ENCODE measurements at places on chromosomes 1 and 21. TPM values are rescaled to one million over a fixed set of nuclear protein-coding genes. Genes with fewer than 3 reads are reported as not detected.

- DNase-seq, result no peak
These were observed 19.7 kb downstream of the PRDX6 start for GRCh38 chr1:173496757-173497320.

DNA sequence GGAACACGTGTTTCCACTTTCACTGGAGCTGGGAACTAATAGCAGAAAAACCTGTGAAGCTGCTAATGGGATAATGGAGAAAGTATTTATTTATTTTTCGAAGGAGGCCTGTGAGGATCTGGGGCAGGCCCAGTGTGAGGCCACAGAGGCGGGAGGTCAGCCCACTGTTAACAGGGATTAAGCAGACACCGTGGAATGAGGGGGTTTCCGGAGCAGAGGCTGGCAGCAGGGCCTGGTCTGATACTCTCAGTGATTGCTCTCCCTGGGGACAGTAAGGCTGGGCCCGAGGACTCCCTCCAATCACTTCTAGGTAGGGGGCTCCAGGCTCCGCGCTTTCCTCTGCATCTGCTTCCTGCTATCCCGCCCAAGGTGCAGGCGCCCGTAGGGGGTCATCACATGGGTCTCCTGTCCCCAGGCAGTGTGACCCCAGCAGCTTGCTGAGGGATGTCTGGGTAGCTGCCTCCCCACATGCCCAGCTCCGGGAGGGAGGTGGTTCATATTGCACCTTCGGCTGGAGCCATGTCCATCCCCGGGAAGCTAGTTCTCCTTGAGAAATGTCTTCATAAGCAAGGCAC, 28.8 kb upstream of the CDCA8 start:
- no peak for DNase-seq

DNA sequence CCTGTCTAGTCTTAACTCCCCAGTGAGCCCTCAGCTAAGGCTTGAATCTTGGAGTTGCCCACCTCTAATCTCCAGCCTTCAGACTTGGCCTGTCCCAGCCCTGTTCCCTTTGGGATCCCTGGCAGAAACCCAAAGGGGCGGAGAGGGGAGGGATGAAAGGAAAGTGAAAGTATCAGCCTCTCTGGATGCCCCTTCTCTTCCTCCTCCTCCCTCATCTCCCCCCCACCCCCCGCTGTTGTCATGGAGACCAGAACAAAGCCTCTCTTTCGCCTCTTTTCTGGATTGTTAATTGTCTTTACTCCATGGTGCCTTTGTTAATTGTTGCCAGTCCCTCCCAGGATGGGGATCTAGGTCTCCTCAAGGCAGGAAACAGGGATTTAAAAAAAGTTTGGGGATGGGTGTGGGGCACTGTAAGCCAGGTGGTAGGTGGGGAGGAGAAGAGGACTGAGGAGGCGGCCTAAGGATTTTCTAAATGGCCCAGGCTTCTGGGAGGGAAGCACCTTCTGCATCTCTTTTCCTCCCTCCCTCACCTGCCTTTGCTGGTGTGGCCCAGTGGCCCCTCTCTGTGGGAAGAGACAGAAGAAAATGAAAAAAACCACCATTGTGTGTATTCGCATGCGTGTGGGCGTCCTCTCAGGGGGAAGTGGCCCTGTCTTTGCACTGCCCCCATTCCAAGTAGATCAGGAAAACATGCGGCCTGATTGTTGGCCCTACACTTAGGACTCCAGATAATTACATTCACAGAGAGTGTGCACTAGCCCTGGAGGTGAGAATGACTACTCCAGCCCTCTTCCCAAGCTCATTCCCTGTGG, 7.5 kb upstream of the SOX13 start:
- DNase-seq, result peak; percentile 3

GRCh38 chr21:46168659-46169386, 13.4 kb upstream of the FTCD start:
- DNase-seq, result no peak

DNA sequence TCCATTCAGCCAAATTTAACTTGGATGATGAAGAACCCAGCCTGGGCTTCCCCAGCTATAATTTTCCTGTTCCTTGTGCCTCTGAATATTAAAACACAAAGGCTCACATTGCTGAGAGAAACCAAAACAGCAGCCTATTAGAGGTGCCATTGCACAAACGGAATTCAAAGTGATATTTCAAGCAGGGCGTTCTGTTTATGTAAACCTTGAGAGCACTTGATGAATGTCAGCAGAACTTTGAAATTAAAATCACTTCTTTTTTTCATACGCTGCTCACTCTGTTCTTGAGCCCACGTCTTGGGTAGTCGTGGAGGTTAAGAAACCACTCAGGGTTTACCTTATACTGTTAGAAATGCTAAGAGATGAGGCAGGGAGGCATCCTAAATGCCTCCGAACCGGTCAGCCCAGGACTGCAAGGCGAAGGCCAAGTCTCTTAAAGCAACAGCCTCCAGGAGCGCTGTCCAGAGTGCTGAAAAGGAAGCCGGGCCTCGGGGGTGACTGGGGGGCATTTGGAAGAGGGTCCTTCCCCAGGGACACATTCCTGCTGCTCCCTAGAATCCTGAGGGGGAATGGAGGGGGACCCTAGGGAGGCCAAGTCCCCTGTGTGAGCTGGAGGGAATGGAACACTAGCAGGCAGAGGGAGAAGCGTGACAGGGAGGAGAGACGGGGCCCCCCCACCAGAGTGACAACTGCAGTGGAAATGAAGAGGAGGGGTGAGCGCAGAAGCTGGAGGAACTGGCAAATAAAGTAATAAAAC, 154.8 kb upstream of the VAMP3 start:
- peak; percentile 66 for DNase-seq

APCS gene
- total RNA-seq, result not detected

CEP104 gene
- total RNA-seq, result 14.8 TPM

RAB25 gene
- not detected for total RNA-seq

ACTL8 gene
- total RNA-seq, result not detected

AMY2A gene
- total RNA-seq, result not detected
